Left renal pelvis (tissue), 4 donors: ENCODE measurements at places on chromosomes 3 and 15.

GRCh38 chr3:49616491-49616941 is 57.6 kb upstream of the APEH start:
- DNase-seq, result peak; percentile 35

- DNase-seq, result no peak
Observed at GRCh38 chr3:14772533-14773138, 46.1 kb upstream of the FGD5 start.

DNA sequence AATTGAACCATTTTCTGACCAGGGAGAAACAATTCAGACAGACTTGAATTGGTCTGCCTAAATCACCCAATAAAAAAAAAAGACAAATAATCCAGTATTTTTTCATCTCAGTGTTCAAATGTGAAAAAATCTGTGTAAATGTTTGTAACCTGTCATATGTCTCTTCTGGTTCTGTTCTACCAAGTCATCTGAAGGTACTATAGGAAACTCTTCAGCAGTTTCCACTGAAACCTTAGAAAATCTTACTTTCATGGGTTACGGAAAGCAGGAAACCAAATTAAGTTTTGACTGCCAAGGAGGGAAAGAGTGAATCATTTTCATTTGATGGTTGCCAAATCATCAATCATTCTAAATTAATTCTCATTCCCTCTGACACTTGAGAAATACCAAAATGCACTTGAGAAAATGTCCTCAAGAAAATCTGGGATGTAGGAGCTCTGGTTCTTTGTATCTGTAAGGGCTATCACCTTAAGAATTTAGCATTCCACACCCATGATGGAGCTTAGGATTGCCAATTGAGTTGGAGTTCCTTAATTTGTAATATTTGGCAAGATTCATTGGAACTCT is 278.2 kb upstream of the KCNH8 start:
- DNase-seq, result no peak

DNA sequence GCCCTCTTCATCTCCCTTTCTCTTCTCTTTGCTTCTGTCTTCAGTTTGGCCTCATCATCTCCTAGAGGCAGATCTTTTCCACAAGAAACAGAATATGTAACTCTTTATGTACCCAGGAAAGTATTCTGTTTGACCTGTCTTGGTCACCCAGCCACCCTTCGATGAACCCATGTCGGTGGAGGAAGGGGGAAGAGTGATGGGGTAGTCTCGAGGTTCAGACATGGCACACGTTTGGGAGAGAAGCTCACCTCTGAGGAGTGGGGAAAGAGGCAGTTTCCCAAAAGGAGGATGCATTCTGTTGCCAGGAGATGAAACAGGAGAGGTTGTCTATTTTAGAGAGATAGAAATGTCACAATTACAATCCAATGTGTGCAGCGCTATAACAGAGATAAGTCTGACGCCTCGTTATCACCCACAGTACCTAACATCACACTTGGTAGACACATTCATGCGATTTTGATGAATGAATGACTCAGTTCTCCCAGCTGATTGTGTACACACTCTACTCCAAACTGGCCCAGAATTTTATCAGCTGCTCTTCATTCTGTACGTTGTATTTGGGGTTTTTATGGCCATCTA is 722 bp upstream of the CCDC50 start:
- no peak for DNase-seq

GRCh38 chr15:81312790-81313543 is 11.0 kb downstream of the STARD5 start:
- no peak for DNase-seq

GRCh38 chr3:66113542-66113941 is 74.8 kb upstream of the MAGI1 start:
- DNase-seq, result no peak

GRCh38 chr3:35649405-35649804 is 10.1 kb downstream of the ARPP21 start:
- no peak for DNase-seq

GRCh38 chr3:126320517-126321293 is 36.5 kb downstream of the KLF15 start:
- no peak for DNase-seq

GRCh38 chr3:185332026-185332735 is 30.8 kb upstream of the MAP3K13 start:
- DNase-seq, result no peak

- no peak for DNase-seq
Observed at GRCh38 chr3:23264413-23264812, 61.3 kb downstream of the UBE2E2 start.

DNA sequence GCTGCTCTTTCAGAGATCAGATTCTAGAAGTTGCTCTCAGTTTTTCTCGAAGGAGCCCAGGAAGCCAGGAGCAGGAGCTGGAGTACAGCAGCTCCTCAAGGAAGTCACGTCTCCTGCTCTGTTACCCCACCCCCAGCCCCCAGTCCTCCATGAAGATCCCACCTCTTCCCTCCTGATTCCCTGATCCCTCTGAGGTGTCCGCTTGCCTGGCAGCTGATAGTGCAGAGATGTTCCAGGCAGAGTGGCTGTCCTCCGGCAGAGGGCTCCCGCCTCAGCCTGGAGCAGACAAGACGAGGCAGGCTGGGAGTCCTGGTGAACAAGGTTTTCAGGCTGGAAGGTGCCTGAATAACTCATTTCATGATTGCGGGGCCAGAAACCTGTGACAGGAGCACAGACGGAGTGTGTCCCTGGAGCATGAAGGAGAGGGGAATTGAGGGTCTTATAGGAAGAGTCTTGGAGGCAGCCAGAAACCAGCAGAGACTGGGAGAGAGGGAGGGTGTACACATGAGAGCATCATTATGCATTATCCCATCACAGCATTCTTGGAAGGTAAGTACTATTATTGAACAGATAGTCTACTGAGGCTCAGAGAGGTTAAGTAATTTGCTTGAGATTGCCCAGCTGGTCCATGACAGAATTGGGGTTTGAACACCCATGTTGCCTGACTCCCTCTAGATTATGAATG is 1.2 kb downstream of the HRH1 start:
- no peak for DNase-seq

GRCh38 chr3:134772011-134772410 is 23.0 kb upstream of the EPHB1 start:
- no peak for DNase-seq

DNA sequence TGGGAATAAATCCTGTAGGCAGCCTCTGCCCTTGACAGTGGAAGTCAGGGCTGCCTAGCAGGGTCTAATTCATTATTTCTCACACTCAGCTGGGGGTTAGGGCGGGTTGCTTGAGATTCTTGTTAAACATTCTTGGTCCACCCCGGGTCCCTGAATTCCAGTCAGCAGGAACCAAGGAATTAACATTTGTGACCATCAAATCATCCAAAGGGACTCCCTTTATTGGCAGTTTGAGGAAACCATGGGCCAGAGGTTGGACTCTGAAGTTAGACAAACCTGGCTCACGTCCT is 122.8 kb downstream of the EEFSEC start:
- no peak for DNase-seq

DNA sequence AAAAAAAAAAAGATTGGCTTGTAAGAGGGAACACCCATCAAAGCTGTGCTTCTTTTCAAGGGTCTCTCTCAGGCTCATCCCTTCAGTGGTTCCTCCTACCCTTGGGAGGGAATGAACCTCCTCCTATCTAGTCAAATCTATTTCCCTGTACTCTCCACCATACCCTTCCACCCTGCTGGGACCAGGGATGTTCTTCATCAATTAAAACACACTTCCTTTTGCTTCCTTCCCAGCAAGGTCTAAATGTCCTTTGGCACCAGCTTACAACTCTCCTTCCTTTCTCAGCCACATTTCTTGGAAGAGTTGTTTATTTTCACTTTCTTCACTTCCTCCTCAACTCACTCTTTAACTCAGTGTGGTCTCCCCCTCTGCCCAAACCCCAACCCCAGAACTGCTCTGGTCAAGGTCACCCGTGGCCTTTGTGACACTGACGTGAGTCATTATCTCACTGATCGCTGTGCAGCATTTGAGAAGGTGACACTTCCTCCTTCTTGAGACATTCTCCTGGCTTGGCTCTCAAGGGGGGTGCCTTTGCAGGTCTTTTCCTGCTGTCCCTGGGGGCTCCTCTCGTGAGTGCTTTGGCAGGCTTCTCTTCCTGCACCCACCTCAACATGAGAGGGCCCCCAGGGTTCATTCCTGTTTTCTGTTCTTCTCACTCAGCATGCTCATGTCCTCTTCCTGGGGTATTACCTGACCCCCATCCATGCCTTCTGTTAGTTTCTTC is 210.5 kb upstream of the TLE3 start:
- DNase-seq, result no peak
